ENCODE measurements at places on chromosomes 7 and 10.

DNA sequence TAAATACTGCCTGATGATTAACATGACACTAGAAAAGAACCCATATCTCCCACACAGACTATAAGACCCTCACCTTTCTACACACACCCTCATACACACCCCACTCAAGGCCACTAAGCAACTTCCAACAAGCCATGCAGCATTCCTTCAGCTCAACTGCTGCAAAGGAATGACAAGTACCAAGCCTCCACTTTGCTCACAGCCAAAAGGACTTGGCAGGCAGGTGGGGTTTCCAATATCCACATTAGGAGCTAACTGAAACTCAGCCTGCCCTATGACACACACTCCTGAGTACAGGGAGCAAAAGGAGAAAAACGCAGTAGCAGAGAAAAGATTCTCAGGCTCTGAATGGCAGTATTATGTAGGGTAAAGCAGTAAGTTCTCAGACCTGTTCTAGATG is 13.4 kb downstream of the USP54 start:
- DNase-seq = peak; percentile 34

- DNase-seq = no peak
Measured at GRCh38 chr10:71667387-71667752, 52.2 kb downstream of the C10orf105 start.

GRCh38 chr10:64863836-64864235 is 1342.6 kb downstream of the REEP3 start:
- no peak for DNase-seq

DNA sequence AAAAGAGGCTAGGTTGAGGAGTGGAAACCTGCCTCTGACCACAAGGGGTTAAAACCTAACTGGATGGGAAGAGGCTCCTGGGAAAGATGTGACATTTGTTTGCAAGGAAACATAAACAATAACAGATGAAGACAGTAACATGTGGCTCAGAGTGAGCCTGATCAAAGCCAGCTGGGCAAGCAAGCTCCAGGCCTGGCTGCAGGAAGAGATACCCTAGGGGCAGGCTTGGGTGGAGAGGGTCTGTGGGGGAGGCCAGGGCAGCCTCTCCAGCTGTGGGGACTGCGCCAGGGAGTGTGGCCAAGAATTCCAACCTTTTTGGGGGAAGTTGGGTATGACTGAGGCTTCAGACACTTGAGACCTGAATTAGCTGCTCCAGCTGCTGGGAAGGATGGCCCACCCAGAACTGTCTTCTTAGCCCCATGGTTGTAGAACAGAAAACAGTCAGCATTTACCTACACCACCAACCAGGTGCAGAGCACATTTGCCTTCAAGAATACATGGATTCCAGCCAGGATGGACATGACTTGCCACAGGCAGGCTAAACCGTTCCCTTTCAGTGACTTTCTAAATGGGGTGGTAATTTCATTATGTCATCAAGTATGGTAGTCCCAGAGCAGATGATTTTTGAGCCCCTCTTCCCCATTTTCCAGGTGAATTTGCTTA is 10.4 kb upstream of the FAM170B start:
- DNase-seq = peak; percentile 74

- no peak for DNase-seq
Measured at GRCh38 chr10:71133710-71134686, 78.4 kb upstream of the UNC5B start.

DNA sequence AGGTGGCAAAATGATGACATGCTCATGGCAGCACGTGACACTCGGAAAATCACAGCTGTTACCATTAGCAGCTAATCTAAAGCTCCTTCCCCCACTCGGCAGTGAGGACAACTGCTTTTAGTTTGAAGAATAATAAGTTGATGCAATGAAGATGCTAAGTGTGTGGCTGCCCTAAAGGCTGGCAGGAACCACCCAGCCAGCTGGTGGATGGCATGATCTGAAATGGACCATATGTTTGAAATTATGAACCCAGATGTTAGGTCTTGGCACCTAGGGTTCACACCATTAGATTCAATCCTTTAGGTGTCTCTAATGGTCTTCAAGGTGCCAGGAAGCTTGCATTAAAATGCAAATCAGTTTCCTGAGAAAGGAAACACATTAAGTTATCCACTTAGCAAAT is 230.1 kb downstream of the WDR11 start:
- DNase-seq = no peak

- DNase-seq = no peak
Measured at GRCh38 chr10:1230138-1230537, 174.0 kb downstream of the WDR37 start.

DNA sequence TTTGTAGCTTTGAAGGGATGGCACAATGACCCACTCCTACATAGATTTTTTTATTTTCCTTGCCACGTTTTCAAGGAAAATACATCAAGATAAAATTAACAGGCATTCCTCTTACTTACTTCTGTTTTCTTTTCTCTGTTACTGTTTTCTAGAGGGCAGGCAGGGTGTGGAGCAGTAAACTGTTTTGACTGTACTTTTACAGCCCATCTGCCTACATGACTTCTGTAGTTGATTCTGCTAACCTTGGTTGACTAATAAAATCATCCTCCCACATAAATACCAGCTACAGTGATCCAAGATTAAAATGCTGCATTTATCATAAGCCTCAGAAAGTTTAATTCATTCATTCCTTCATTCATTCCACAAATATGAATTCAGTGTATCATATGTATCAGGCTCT is 158.5 kb downstream of the TRIL start:
- DNase-seq = no peak
